Stimulated activated CD4-positive, alpha-beta T cell treated with anti-CD3 and anti-CD28 coated beads, TNF-alpha, amount 100 ng/mL, for 48 hours (primary cell): ENCODE measurements at places on chromosomes 3 and 15.

- no peak for DNase-seq
Measured at GRCh38 chr3:170128977-170129431, 52.5 kb downstream of the PHC3 start.

- no peak for DNase-seq
Measured at GRCh38 chr3:184345317-184346144, 8.1 kb downstream of the FAM131A start.

DNA sequence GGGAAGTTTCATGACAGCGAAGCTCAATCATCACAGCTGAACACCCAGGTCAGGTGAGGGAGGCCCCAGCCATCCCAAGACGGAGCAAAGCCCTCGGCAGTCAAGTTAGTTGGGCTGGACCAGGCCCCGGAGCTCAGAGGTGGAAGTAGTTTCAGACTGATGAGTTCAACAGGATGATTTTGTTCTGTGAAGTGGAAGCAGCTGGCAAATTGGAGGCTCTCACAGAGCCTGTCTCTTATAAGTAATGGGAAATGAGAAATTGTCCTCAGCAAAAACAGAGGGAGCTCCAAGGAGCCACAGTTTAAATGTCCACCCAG is 245.1 kb downstream of the XXYLT1 start:
- no peak for DNase-seq

GRCh38 chr15:70137967-70138366 is 40.2 kb upstream of the TLE3 start:
- DNase-seq: no peak

- no peak for DNase-seq
Measured at GRCh38 chr3:147963711-147964110, 554.5 kb downstream of the ZIC1 start.

- no peak for DNase-seq
Measured at GRCh38 chr3:71146673-71147072, 436.9 kb downstream of the FOXP1 start.
